ENCODE measurements at places on chromosomes 1 and 21.

DNA sequence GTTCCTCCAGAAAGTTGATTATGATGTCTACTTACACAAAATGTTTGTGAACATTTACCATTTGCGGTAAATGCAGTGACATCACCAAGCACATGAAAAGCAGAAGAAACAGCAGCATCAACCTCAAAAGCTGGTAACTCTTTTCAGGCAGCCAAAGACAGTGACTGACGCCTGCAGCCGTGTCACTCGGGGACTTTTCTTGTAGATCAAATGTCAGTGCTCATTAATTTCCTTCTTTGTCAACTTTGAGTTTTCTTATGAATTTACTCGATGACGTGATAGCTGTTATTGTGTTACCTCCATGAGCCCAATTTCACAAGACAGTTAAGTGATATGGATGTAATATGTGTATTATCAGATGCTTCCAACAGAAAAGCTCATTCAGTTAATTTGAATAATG lies 92.5 kb downstream of the RIPK4 start:
- no peak for DNase-seq

GRCh38 chr21:46557469-46557868 lies 47.4 kb downstream of the S100B start:
- no peak for DNase-seq

- peak; percentile 62 for DNase-seq
Observed at GRCh38 chr1:32350785-32351398, 11.4 kb downstream of the FAM229A start.

GRCh38 chr1:192445839-192446489 lies 129.2 kb downstream of the RGS21 start:
- peak; percentile 11 for DNase-seq

GRCh38 chr1:233959102-233959501 lies 54.6 kb downstream of the SLC35F3 start:
- DNase-seq, result no peak

DNA sequence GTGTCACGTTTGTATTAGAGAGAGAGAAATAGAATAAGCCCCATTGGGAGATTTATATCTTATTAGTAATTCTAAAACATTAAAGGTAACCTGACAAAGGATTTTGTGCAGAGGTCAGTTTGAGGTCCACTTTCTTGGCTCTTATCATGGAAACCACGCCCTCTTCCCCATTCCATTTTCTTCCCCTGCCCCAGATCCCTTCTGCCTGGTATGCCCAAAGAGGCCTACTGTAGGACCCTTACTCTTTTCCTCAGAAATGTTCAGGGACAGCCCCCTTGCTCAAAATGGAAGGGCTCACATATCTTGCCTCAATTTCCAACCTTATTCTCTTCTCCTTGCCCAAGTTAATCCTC lies 9.6 kb downstream of the CCDC185 start:
- no peak for DNase-seq

DNA sequence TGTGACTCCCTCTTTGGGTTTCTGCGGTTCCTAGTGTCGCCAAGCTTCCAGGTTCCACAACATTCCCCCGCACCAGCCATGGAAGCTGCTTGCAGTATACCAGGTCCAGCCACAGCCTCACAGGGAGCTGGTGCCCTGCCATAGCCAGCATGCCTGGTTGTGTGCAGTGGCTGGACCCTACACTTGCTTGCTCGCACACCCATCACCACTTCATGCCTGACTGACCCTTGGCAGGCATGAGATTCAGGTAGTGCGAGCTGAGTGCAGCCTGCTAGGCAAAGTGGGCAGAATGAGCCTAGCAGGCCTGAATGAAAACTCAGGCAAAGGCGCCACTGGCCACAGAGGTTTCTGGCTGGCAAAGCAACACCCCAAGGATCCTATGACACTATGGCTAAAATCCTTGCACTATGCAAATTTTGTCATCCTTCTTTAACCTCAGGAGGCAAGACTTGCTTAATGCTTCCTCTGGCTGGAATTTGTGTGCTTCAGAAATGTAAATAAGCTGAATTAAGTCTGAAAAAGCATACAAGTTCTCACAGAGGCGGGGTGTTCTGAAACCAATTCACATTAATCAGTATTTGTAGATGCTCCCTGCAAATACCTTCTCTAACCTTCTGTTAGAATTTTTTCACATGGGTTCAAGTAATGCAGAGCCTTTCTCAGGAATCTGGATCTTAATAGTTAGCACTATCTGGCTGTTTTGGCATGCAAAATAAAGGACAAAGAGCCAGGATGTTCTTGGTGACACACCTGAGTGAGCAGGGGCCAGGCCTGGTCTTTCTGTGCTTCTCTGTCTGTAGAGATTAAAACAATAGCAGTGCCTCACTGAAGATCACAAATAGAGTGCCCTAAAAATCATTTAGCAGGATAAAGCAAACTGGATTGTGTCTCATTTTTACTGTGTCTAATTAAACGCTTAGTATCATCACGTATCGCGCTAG lies 256.9 kb downstream of the GPATCH2 start:
- DNase-seq, result no peak

DNA sequence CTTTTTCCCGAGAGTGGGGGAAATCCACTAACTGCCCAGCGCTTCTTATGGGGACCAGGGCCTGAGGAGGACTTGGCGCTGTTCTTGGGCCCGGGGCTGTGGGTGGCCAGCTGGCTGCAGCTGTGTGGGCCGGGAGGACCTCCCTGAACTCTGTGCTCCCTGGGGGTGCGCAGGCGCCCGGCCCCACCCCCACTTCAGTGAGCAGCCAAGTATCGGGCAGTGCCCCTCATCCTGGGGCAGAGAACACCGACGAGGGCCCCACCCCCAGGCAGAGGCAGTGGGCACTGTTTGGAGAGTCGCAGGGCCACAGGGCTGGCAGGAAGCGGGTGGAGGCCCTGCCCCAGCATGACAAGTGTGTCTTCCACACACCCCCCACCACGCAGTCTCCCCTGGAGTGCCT lies 32.5 kb upstream of the SLC19A1 start:
- no peak for DNase-seq

DNA sequence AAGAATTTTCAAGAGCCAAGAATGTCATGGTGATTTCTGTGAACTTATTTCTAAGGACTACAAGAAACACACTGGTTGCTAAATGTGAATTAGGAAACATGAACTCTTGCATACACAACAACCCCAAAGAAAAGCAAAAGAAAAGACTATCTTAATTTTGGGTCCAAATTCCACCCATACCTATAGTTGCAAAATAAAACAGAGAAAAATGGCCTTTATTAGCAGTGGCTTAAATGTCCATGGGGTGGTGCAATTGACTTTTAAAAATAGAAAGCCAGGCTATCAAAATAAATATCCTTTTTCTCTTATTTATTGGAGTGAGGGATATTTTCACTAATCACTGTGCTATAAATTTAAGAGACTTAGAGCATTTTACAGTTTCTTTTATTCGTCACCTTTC lies 80.9 kb upstream of the DPYD start:
- DNase-seq, result no peak

- no peak for DNase-seq
Observed at GRCh38 chr21:34887105-34887442, 162.0 kb downstream of the RUNX1 start.

DNA sequence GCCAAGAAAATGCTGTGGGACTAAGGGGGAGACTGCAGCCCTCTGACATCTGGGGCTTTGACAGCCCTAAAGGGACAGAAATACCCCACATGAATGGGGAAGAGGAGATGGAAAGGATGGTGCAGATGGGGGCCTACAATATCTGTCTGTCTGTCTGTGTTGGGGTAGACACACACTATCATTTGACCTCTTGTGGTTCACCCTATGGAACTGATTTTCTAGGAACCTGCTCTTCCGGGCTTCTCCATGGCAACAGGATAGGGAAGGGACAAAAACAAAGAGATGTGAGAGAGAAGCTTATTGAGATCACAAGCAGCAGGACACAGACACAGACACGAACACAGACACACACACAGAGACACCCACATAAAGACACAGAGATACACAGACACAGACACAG lies 17.1 kb downstream of the KIF21B start:
- DNase-seq, result no peak

- peak; percentile 46 for DNase-seq
Observed at GRCh38 chr1:152001631-152002584, 8.2 kb upstream of the S100A10 start.

- DNase-seq, result no peak
Observed at GRCh38 chr1:222441066-222441465, 106.8 kb downstream of the HHIPL2 start.

GRCh38 chr1:211497489-211498045 lies 5.6 kb upstream of the RD3 start:
- DNase-seq, result no peak

DNA sequence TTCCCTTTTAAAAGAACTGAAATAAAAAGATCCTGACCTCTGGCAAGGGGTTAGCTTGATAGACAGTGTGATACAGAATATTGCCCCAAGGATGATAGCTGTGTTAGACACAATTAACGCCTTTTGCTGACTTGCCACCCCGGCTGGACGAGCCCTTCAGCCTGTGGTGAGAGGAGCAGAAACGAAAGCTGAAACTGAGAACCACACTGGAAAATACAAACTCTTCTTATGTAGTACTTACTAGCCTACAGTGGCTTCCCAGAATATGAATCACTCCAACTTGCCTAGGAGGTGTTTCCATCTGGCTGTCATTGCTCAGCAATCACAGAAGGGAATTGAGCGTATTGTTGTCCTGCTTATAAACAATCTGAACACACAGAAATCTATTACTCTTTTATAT lies 22.9 kb downstream of the SAMSN1 start:
- no peak for DNase-seq

GRCh38 chr1:215529571-215529970 lies 37.5 kb upstream of the KCTD3 start:
- DNase-seq, result no peak

DNA sequence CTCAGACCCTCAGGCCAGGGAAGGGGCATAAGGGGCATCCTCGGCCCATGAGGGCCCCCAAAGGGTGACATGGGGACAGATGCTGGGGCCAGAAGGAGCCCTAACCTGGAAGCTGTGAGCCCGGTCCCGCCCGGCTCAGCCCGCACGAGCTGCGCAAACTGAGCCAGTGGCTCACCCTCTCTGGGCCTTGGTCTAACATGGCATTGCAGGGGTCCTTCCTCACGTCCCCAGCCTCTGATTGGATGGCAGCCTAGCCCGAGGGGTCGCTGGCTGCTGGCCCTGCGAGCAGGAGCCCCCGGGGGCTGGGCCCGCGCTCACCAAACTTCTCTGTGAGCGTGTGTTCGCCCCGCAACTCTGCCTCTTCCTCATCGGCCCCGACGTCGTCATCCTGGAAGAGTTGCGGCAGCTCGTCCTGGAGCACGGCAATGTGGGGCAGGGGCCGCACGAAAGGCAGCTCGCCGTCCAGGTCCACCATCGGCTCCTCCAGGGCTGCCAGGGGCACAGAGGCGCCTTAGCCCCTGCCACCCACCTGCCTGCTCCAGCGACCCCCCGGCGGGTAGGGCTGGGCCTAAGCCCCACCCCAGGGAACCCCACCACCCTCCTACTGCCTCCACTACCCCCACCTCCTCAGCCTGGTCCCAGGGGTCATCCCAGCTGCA lies 54.4 kb downstream of the ARHGEF16 start:
- DNase-seq, result no peak
